Neural crest cell (in vitro differentiated cells): ENCODE measurements at places on chromosomes 16 and 17. TPM values are rescaled to one million over a fixed set of nuclear protein-coding genes. Genes with fewer than 3 reads are reported as not detected.

The DHX8 gene
- 56.9 and 68.0 TPM in 2 replicates for total RNA-seq

The TERB1 gene
- 0.25 and 0.26 TPM in 2 replicates for total RNA-seq

GRCh38 chr17:47739150-47739549 is 6.1 kb downstream of the TBX21 start:
- no peaks in the 10 kb centered on the region for H3K36me3 ChIP-seq
- H3K4me3 ChIP-seq, result no peak overlapping the region
- no peak for DNase-seq
- H3K27me3 ChIP-seq, result peaks cover 62% of the 10 kb centered on the region
- H3K4me1 ChIP-seq, result no peaks in the 10 kb centered on the region

DNA sequence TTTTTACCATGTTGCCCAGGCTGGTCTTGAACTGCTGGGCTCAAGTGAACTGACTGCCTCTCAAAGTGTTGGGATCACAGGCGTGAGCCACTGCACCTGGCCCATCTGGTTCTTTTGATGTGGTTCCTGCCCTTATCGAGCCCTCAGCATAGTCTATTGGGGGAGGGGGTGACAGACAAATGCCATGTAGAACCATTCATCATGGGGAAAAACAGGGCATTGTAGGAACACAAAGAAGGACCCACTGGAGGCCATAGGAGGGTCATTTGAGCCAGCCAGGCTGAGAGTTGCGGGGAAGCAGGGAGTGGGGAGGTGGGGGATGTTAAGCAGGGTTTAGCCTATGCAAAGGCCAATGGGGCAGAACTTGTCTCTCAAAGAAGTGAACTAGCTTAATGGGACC is 11.9 kb downstream of the SEC14L5 start:
- H3K36me3 ChIP-seq, result no peaks in the 10 kb centered on the region
- DNase-seq, result no peak
- peak overlapping the region; percentile 36 for H3K4me3 ChIP-seq
- peak overlapping the region; percentile 13 for H3K27ac ChIP-seq
- H3K4me1 ChIP-seq, result peaks cover 48% of the 10 kb centered on the region

The KIF2B gene
- not detected in 2 replicates for total RNA-seq
